ENCODE measurements at places on chromosomes 16 and 17.

DNA sequence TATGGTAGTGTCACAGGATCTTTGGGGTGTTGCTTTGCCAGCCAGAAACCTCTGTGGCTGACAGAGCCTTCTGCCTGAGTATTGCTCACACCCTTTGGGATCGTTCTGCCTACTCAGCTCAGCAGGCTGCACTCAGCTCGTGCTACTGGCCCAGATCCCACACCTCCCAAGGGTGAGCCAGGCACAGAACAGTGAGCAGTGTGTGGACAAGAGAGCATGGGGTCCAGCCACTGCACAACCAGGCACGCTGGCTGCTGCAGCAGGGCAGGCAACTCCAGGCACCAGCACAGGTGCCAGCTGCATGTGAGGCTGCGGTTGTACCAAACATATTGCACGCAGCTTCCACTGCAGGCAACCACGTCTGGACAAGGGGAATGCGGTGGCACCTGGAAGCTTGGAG lies 84.9 kb downstream of the CYB561 start:
- DNase-seq: no peak

DNA sequence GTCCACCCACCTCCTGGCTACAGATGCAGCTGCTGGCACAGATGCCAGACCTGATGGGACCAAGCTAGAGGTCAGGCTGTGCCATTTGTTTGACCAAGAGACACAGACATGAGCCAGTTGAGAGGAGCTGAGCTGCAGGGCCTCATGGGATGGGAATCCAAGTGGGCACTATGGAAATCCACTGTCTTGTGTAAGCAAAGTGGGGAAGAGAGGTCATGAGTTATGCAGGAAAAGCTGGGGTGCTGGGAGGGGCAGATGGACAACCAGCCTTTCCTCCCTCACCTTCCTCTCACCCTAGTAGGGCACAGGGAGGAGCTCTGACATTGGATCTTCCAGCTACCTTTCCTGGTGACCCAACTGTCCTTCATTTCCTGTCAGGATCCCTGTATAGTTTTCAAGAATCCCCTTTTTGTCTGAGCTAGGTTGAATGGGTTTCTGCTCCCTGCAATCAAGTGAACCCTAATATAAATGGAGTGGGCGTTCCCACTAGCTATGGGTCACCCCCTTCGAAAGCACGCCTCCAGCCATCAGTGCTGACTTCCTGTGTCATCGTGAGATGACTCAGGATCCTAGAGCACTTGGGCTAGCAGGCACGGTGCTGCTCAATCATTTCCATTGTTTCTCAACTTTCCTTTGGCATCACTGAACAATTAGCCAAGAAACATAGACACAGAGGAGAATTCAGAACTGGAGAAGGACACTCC lies 13.6 kb downstream of the ATPAF2 start:
- no peak for DNase-seq

DNA sequence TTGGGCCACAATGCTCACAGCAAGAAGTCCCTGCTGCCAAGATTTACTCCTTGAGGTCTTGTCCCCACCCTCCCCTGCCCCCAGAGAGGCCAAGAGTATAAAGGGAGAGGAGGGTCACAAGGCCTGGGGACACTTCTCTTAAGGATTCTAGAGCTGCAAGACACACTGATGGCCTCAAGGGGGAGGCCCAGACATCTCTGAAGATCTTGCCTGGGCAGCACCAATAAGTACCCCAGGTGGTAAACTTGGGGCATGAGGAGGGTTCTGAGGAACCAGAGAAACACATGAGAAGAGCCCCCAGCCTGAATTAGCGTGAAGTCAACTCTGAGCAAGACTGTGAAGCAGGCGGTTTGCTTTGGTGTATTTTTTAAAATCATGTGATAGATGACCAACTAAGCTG lies 26.8 kb upstream of the MTMR4 start:
- DNase-seq: no peak

DNA sequence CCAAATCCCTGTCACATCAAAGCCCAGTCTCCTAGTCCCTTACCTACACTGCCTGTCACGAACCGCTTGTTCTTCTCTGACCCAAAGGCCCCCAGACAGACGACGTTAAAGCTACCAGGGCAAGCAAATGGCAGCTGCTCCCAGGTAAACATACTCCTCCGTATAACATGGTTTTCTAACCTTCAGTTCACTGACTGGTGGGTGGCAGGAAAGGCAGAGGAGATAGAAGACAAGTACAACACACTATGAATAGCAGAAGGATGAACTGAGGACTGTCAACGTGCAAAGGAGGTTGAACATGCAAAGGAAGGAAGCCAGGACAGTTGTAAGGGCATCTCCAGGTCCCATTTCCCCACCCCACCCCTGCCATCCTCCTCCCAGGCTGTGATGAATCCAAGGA lies 449.8 kb downstream of the SHISA9 start:
- no peak for DNase-seq

- no peak for DNase-seq
Measured at GRCh38 chr16:31206776-31207175, 4.2 kb upstream of the PYCARD start.
